T-cell (primary cell): ENCODE measurements at places on chromosomes 3 and 15. TPM values are rescaled to one million over a fixed set of nuclear protein-coding genes. Genes with fewer than 3 reads are reported as not detected.

MCF2L2 gene
- 8.1 TPM for total RNA-seq

SLC28A1 gene
- not detected for total RNA-seq

MRPL46 gene
- total RNA-seq = 12.4 TPM

GHRL gene
- total RNA-seq = 0.70 TPM

ARNT2 gene
- total RNA-seq = not detected

PLEKHO2 gene
- 15.2 TPM for total RNA-seq

OIP5 gene
- total RNA-seq = not detected

EFCAB12 gene
- 2.7 TPM for total RNA-seq

RETNLB gene
- total RNA-seq = not detected

NLGN1 gene
- not detected for total RNA-seq

CIDEC gene
- not detected for total RNA-seq

SLC26A6 gene
- 19.7 TPM for total RNA-seq

GHSR gene
- total RNA-seq = not detected

SIDT1 gene
- total RNA-seq = 45.2 TPM

GOLGA8G gene
- total RNA-seq = 0.12 TPM

SST gene
- total RNA-seq = not detected

FILIP1L gene
- total RNA-seq = 0.32 TPM
